ENCODE measurements at places on chromosomes 4 and X. TPM values are rescaled to one million over a fixed set of nuclear protein-coding genes. Genes with fewer than 3 reads are reported as not detected.

- DNase-seq, result no peak
Observed at GRCh38 chr4:103092245-103092644, 7.4 kb downstream of the BDH2 start.

GRCh38 chrX:118884552-118885138, 61.0 kb downstream of the ZCCHC12 start:
- no peak for DNase-seq

- no peak for DNase-seq
Observed at GRCh38 chr4:75834772-75835154, 67.5 kb downstream of the PPEF2 start.

DNA sequence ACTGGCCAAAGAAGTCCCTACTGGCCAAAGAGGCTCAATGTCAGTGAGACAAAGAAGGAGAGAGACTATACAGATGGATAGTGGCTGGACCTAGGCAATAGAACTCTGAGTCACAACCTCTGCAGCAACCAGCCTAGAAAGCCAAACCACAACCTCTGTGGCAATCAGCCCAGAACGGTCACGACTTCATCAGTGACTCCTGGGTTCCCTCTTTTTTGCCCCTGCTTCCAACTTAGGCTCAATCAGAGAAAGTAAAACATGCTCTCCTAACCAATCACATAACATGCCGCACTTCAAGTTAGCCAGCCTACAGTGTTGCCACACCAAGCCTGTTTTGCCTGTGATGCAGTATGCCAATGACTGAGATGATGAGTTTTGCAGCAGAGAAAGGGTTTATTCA, 203.4 kb downstream of the ANAPC10 start:
- no peak for DNase-seq

DNA sequence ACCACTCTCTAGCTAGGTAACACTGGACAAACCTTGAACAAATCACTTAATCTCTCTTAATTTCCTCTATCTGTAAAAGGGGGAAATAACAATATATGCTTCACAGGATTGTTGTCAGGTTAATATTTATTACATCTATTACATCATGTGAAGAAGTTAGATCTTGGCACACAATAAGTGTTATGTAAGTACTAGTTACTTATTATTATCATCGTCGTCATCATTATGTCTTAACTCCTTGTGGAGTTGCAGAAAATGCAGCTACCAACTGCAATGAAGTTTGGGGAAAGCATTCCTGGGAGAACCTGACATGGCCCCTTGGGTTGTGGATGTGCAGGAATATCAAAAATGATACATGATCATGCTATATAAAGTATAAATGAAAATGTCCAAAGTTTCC, 4.8 kb upstream of the JCHAIN start:
- no peak for DNase-seq

GRCh38 chr4:85495621-85496020, 20.7 kb downstream of the ARHGAP24 start:
- DNase-seq, result no peak

- DNase-seq, result no peak
Observed at GRCh38 chrX:107226757-107227156, 20.3 kb downstream of the DNAAF6 start.

DNA sequence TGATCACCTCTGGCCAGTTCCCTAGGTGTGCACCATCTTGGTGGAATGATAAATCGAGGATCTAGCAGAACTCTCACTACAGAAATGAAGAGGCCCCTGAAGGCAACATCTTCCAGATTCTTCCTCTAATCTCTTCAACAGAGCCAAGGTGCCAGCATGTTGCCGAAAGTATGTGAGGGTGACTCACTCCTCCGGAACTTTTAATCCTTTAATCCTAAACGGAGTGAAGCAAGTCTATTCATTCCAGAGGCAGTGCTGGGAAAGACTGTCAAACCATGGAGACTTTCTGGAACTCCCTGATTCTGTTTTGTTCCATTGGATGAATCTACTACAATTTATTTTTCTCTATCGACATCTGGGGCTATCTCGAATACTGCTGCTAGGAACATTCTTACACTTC, 68.7 kb downstream of the SUPT20HL2 start:
- no peak for DNase-seq

GRCh38 chr4:126495163-126495752, 1137.5 kb upstream of the INTU start:
- DNase-seq, result no peak

DNA sequence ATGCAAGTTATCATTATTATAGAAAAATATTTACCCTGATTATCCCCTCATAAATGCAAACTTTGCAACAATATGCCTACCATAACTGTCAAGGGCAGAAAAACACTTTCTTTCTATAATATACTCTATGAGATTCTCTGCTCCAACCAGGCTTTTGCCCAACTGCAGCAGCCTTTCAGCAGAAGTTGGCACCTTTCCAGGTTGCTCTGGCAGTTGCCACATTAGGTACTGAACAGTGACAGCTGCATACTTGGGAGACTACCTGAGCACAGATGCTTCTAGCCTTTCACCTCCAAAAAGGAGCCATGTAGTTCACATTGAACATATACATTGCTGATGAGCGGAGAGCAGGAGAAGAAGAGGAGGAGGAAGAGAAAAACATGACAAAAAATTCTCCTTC, 69.5 kb upstream of the BRWD3 start:
- DNase-seq, result no peak

DNA sequence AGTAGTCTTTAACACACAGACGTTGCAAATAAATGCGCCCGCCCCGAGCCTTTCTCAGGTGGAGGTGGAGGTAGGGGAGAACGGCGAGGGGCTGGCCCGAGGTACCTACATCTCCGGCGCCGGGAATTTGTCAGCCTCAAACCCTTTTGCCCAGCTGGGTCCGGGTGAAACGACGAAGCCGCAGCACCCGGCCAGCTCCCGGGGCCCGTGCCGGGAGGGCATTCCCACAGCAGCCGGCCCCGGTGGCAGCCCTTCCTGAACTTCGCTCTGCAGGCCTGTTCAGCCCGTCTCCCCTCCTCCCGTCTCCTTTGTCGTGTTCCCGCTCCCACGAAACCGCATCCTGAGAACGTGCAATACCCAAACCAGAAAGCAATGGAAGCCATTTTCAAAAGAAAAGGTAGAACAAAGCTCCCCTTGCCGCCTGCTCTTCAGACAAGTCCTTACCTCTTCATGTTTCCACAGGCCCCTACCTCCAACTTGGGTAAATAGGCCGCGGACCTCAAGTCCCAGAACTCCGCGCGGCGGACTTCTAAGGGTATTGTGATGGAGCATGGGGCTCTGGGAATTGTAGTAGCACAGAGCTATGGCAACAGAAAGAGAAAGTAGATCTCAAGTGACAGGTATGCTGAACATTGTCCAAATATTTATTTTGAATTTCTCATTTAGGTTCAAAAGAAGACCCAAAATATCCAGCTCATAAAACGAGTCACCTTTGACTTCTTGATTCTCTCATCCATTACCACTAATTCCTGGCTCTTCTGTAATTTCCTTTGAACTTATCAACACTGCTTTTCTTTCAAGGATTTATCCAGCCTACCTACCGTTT, at the start of gene RBM41:
Gene RBM41, minus strand, starts transcription at position 501 of the 826 bp plus-strand sequence. Its CDS starts 49 bp downstream, at position 452.
- peak; percentile 64 for DNase-seq

GRCh38 chrX:41559235-41560052, 112.3 kb downstream of the NYX start:
- DNase-seq, result peak; percentile 8

GRCh38 chr4:143406523-143406922, 69.8 kb downstream of the GAB1 start:
- no peak for DNase-seq

DNA sequence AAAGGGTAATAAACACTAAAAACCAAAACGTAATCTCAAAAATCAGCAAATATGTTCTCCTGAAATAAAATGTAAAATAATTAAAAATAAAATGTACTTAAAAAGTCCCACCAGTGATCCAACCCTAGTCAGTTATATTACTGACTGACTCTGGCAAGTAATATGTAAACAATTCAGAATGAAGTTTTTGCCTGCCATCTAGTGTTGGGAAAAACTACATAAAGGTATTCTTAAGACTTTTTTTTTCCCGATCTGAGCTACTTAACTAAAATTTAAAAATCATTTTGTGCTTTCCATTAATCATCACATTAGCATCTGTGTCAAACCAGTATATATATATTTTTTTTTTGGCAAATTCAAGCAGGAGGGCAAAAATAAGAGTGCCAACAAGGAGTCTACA, 24.0 kb downstream of the RCHY1 start:
- DNase-seq, result no peak

DNA sequence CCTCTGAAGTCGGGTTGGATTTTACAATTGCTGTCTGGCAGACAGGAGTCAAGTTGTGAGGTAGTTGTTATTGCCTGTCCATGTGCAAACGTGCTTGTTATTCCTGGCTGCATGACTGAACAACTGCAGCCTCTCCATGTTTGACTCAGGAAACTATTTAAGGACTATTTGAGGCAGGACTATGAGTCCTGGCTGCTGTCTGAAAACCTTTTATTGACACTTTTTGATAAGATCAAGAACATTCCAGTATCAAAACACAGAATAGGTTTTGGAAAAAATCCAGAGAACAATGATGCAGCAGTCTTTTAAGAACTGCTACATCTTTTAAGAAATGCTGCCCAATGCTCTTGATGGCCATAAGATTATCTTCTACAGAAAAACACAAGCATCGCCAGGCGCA, 10.0 kb upstream of the SPRY1 start:
- DNase-seq, result no peak

- DNase-seq, result no peak
Observed at GRCh38 chr4:79609817-79610216, 201.8 kb upstream of the GK2 start.

GRCh38 chrX:144791298-144791697, 456.0 kb upstream of the SPANXN1 start:
- no peak for DNase-seq

DNA sequence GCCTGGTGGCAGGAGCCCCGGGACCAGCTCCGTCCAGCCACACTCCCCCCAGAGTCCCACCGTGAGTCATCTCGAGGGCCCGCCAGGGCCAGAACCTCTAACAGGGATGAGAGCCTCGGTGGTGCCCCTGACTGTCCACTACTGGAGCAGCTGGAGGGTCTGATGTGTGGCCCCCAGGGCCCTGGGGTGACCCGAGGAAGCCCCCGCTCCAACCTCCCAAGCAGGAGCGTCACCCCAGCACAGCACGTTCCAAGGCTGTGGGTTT, 135.9 kb upstream of the NKX1-1 start:
- DNase-seq, result no peak

- peak; percentile 19 for DNase-seq
Observed at GRCh38 chrX:74420196-74421035, 877 bp upstream of the SLC16A2 start.

- no peak for DNase-seq
Observed at GRCh38 chr4:4720646-4721045, 138.8 kb upstream of the MSX1 start.

DNA sequence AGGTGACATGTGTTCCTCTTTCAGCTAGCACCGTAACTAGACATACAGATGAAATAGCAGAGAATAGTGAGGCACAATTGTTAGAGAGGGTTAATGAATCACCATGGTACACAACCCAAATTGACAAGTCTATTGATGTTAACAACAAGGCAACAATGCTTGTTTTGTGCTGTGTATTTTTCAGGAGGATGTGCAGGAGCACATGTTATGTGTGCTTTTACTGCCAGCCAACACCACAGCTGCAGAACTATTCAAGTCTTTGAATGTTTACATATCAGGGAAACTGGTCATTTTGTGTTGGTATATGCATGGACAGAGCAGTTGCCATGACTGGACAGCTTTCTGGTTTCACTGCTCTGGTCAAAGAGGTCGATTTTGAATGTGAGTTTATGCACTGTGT, 32.8 kb downstream of the STBD1 start:
- no peak for DNase-seq

- no peak for DNase-seq
Observed at GRCh38 chr4:77093401-77093800, 17.6 kb upstream of the CCNI start.

- no peak for DNase-seq
Observed at GRCh38 chr4:5863461-5864113, 29.3 kb downstream of the CRMP1 start.

DNA sequence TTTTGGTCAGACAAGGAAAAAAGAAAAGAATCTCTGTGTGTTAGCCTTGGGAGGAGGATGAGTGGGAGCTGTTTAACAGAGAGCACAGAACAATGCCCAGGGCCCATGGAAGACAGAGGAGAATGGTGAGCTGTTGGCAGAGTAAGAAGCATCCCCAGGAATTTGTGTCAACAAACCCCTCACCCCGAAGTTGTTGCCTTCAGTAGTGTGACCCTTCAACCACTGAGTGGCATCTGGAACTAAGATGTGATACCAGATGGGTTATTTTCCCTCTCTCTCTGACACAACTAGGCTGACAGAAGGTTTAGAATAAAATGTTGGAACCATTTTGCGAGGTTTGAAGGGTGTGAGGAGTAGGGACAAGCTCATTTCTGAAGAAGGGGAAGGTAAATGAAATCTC, 25.1 kb downstream of the IGSF1 start:
- DNase-seq, result no peak

DNA sequence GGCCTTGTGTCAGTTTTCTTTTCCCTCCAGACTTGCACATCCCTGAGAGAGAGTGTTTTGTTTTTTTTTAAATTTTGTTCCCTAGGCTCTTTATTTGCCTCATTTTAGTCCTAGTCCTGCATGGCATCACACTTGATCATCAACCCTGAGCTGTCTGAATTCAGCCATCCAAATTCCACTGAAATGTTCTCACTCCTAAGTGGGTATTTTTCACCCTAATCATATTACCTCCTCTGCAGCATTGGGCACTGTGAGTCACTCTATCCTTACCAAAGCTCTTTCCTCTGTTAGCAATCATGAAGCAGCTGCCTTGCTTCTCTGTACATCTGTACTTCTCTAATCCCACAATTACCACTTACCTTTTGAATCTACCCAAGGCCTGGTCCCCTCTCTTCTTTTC, 356.6 kb upstream of the MAGEB2 start:
- no peak for DNase-seq

DNA sequence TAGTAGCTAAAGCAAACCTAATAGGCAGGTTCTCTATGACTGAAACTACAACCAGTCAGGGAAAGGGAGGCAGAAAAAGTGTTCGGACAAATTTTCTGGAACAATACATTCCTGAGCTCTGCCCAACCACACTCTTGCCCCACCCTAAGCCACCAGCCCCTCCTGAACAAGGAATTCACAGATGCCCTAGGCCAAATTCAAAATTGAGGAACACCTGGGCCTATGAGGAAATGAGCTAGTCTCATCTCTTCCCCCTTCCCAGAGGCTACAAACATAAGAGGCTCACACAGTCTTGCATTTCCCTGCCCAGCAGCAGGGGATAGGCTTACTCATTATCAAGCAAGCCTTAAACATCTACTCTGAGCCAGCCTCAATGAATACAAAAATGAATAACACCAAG, 284.7 kb downstream of the ZNF674 start:
- DNase-seq, result no peak

DNA sequence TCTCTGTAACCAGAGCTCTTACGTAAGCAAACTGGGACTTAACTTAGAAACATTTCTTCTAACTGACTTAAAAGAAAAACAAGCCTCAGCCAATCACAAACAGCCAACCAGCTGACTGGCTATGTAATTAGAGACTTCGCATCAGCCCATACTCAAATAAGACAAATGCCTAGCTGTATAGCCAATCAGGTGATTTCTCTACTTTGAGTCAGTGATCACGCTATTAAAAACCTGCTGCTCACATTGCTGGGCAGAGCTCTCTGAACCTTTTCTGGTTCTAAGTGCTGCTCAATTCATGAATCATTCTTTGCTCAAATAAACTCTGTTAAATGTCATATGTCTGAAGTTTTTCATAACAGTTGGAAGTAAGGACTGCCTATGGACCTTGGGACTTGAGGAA, 9.9 kb upstream of the SMIM10L2A start:
- no peak for DNase-seq

Gene GPR173
- 16.6 TPM for polyA plus RNA-seq

Gene AIFM1
- polyA plus RNA-seq, result 96.4 TPM

Gene FATE1
- not detected for polyA plus RNA-seq

Gene CTAG1A
- polyA plus RNA-seq, result not detected

Gene USP17L12
- polyA plus RNA-seq, result not detected

Gene RHOH
- 1.0 TPM for polyA plus RNA-seq

Gene ITGB1BP2
- 1.2 TPM for polyA plus RNA-seq
